Ammon's horn (tissue), 1 donor: ENCODE measurements at places on chromosomes 11 and 22.

DNA sequence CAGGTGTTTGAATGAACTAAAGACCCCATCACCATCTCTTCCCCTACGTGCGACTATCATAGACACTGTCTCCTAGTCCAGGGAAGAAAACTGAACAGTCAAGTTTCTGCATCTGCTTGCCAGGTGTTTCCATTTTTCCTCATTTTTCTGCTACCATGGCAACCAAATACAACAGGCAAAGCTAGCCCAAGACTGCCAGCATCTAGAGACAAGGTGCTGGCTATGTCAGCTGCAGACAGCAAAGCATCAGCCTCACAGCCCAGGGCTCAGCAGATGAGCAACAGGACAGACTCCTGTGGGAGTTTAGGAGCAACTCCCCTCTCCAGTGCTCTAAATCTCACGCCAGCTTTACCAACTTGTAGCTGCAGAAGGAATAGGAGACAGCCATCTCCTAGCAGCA lies 124.3 kb downstream of the C11orf58 start:
- no peak for DNase-seq

- DNase-seq = no peak
Measured at GRCh38 chr11:80538040-80538439, 1097.2 kb upstream of the TENM4 start.

GRCh38 chr11:75850787-75851186 lies 35.8 kb downstream of the UVRAG start:
- DNase-seq = peak; percentile 14

DNA sequence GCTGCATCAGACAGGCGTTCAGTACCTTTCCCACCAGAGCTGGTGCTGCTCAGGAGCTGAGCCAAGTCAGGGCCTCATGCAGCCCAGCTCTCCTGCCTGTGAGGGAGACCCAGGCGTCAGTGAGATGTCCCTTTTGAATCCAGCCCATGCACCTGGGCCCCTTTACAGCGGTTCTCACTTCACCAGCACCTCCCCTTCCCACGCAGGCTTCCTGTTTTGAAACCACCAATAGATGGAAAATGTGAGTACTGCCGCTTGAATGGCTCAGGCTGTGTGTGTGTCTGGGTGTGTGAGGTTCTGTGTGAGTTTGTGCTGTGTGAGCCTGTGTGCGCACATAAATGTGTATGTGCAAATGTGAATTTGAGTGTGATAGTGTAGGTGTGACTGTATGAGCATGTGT lies 88.4 kb downstream of the UBASH3B start:
- peak; percentile 36 for DNase-seq

- peak; percentile 67 for DNase-seq
Measured at GRCh38 chr11:118175993-118176777, at the start of gene SCN2B. Gene SCN2B, minus strand, starts transcription at chr11:118176639. Its CDS starts 208 bp downstream, at chr11:118176431.

DNA sequence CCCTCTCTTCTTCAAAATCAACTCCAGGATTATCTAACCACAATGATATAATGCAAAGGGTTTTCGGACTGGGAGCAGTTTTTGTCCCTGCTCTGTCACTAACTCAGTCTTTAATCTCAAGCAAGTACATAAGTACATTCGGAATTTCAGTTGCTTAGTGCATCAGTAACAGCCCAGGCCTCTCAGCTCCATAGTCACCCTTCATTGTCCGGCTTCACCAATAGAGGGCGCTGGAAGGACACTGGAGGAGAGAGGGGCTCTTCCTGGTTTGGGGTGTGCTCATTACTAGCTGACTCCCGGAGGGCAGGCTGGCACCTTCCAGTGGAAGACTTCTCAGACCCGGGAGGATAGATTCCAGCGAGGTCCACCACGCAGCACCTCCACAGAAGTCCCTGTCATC lies 90.4 kb upstream of the PDGFD start:
- DNase-seq = no peak

GRCh38 chr11:95515371-95515770 lies 274.2 kb downstream of the FAM76B start:
- no peak for DNase-seq

DNA sequence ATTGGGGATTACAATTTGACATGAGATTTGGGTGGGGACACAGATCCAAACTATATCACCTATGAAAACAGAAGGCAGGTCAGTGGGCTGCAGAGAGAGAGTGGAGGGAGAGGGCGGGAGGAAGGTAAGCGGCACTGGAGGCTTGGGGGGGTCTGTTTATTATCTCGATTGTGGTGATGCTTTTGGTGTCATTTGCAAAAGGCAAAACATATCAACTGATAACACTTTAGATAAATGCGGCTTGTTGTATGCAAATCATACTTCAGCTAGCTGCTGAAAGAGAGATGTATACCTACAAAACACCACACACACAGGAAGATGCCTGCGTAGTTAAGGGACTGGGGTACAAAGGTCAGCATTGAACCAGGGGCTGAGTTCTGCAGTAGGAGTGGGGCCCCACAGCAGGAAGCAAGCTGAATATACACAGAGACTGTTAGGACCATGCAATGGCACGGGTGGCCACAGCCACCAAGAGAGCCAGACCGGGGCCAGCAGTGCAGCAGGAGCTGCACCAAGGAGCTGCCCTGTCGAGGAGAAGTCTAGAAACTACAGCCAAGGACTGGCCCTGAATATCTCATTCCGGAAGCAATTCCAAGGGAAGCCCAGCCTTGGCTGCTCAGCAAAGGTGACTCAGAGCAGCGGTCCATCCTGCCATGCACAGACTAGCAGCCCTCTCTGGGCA lies 23.8 kb upstream of the TOLLIP start:
- DNase-seq = no peak

DNA sequence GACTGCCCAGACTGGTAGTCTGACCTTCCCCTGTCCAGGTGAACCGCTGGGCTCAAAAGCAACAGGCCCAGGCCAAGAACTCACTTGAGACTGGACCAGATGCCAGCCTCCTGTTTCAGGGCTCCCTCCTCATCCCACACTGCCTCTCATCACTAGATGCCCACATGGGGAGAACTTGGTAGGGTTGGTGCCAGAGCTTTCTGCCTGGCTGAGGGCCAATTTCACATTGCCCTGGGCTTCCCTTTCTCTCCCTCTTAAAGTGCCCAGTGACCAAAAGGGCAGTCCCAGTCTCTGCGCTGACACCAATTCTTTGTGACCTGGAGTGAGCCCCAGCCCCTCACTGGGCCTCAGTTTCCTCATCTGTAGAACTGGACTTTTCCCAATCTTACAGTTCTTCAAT lies 41.7 kb downstream of the C11orf58 start:
- no peak for DNase-seq

DNA sequence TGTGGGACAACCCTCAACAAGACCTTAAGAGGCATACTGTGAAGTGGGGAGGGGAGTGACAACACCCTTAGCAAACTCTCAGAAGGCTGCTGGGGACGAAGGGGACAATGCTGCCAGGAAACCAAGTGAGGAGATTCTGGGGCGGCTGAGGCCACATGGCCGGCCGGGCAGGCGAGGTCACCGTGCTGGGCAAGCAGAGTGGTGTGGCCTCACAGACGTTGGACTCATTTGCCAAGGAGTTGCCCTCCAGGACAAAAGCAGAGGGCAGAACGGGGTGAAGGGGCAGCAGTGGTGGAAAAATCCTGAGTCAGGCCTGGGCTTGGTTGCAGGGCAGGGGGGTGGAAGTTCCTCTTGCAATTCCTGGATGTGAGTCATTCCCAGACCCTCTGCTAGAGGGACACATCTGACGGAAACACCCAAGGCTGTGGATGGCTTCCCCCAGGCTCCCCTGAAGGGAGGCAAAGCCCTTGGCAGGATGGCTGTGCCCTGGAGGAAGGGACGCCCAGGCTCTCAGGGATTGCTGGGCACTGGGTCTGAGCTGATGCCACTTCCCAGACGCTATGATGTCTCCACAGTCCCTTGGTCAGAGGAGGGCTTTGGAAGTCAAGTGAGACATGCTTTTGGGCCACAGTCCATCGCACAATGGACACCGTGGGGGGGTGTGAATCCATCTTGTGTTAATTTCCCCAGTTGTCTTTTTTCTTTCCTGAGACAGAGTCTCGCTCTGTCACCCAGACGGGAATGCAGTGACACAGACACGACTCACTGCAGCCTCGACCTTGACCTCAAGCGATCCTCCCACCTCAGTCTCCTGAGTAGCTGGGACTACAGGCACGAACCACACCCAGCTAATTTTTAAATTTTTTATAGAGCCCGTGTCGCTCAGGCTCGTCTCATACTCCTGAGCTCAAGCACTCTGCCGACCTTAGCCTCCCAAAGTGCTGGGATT lies 16.2 kb upstream of the SHANK3 start:
- DNase-seq = no peak
